MV-4-11 (cell line): ENCODE measurements at places on chromosomes 12 and 14.

GRCh38 chr14:54489318-54489683 is 521 bp upstream of the GMFB start:
- DNase-seq, result no peak

DNA sequence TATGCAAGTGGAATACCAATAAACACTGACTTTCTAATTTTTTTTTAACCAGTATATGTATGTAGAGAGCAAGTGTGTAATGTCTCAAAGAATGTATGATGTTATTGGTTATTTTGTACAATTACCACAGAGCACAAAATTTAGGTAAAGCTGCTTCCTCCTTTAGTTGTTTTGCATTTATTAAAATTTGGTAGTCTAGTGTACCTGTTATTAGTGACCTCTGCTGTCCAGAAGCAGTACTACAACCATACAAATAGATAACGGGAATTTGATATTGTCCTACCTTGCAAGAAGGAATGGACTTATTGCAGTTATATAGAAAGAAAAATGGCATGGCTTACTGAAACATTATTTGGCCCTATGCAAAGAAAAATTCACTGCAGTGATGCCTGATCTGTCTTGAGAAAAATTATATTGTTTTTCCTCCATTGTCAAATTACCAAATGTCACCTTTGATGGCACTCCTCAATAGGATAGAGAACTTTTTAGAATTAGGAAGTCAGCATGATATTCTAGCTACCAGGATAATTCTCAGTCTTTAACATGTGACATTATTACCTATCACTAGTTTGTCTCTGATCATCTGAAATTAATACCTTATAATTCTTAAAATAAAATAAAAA is 153.9 kb upstream of the RMST start:
- peak; percentile 36 for DNase-seq

DNA sequence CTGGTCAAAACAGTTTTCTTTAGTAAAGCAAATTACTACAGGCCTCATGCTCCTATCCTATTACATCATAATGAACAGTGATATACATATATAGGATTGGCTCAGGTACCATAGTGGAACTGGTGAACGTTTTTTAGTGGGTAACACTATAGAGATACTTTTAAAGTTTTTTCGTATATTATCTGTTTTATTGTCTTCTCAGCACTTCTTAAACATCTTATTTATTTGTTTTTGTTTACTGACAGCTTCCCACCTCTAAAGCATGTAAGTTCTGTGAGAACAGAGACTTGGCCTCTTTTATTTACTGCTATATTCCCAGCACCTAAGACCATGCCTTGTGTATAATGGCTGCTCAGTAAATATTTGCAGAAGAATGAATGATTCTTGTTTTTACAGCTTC is 81.1 kb upstream of the PSMA6 start:
- no peak for DNase-seq

GRCh38 chr12:115755725-115756085 is 521.8 kb downstream of the MED13L start:
- no peak for DNase-seq

GRCh38 chr14:70515811-70516210 is 19.0 kb downstream of the ADAM20 start:
- peak; percentile 11 for DNase-seq

- DNase-seq, result no peak
Observed at GRCh38 chr14:104082807-104083206, 2.7 kb upstream of the ASPG start.

GRCh38 chr12:1881301-1881700 is 37.2 kb downstream of the CACNA2D4 start:
- DNase-seq, result no peak

DNA sequence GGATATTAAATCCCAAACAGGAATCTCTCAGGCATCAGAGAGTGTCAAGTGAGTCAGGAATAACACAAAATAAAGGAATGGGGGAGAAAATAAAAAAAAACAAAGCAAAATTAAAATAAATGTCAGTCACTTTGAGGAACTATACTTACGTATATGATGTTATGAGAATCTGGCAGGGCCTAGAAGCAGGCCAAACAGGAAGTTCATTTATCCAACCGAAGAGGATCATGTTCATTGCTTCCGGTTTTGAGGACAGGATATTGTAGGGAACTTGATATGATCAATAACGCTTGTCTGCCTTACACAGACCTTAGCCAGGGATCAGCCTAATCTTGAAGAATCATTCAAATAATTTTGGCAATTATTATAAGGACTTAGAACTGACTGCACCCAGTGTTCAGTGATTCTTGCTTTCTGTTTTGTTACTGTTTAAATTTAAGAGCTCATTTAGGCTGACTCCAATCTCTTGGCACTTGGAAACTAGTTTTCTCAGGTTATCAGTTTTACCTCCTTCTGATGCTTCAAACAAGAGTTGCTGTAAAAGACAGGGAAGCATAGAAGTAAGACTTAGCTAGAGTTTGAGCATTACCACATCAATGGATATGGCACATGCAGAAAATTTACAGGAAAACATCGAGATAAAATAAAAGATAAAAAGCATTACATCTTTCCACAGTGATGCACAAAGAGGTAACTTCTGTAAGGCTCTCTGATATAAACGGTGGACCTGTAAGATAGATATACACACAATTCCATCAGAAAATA is 53.4 kb downstream of the ZFC3H1 start:
- peak; percentile 14 for DNase-seq

- DNase-seq, result no peak
Observed at GRCh38 chr12:62843716-62844115, 91.2 kb downstream of the PPM1H start.

- peak; percentile 61 for DNase-seq
Observed at GRCh38 chr12:45989721-45990467, 480 bp downstream of the SCAF11 start.

- no peak for DNase-seq
Observed at GRCh38 chr12:85253853-85254252, 26.2 kb upstream of the ALX1 start.

GRCh38 chr12:102797528-102797927 is 119.5 kb downstream of the PAH start:
- no peak for DNase-seq

DNA sequence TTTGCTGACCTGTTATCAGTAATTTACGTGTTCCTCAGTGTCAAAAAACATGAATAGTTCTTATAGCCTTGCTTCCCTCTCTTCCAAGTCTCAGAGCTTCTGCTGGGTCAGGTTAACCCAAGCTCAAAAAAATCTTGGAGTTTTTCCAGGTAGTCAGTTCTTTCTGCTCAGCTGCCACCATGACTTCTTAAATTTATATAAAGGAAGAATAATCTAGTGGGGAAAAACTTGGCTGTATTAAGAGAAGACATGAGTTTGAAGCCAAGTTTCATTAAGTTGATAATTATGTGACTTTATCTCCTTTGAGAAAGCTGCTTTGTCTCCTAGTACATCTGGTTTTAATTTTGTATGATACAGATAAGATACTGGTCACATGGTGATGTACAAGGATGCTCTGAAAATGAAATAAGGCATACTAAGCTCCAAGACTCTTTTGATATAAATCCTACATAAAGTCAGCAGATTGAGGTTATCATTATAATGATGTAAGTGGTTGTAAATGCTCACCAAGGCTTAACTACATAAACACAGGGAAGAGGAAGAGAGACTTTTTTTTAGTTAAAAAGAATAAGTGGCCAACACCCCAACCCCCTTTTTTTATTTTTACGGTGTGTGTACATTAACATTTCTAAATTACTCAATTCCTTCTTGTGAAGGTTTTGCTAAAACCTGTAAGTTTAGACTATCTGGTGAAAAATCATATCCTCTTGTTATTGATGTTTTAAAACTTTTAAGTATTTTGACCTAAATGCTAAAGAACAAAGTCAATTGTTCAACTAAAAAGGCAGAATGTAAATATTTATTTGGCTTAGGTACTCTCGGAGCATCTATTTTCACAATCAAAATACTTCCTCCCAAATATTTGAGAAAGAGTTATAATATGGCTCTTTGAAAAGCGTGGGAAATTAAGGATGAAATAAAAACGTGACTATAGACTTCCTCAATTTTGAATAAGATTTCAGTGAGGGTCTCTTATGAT is 84.1 kb upstream of the SLC38A2 start:
- peak; percentile 42 for DNase-seq

GRCh38 chr12:48351022-48351708 is 446 bp upstream of the ZNF641 start:
- DNase-seq, result no peak

GRCh38 chr12:3131129-3131528 is 54.0 kb downstream of the TSPAN9 start:
- DNase-seq, result no peak

DNA sequence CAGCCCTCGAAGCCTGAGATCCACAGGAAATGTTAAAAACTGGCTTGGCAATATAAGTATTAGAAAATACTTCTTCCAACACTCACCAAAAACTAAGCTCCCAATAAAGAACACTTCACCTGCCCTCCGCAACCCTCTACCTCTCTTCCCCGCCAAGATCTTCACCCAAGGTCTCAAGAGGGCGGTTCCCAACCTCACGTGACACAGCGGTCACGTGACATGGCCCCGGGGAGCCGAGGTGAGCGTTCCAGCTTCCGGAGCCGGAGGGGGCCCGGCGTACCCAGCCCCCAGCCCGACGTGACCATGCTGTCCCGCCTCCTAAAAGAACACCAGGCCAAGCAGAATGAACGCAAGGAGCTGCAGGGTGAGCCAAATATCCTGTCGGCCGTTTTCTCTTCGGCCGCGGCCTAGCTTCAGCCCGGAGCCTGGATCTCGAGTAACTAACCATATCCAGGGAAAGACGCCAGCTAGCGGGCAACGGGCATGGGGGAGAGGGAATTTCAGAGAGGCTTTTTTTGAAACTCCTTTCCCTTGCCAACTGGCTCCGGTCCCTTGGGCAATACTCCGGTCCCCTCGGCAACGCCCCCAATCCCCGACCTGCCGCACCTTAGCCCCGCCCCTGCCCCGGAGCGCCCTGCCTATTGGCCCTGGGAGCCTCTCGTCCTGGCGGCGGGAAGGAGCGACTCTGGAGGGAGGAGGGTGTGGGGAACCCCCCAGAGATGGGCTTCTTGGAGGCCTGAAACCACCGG is at the start of gene BLOC1S1:
Gene BLOC1S1 (plus strand): TSS at position 214 of the 749 bp plus-strand sequence. CDS start 6 bp downstream, at position 220.
- DNase-seq, result peak; percentile 87

DNA sequence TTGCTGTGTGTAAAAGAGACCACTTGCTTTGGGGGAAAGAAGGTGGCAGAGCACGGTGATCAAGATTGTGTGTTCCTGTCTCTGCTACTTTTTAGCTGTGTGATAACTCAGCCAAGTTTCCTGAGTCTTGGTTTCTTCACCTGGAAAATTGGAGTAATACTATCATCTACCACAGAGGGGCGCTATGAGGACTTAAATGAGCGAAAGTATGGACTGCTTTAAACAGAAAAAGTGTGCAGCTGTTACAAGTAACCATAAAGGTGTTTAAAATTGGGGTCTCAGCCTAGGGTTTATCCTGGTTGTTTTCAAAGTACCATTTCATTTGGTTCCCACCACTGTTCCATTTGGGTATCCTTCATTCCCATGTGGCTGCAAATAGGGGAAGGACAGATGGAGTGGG is 65.9 kb upstream of the WSCD2 start:
- peak; percentile 2 for DNase-seq

- DNase-seq, result no peak
Observed at GRCh38 chr14:67396381-67396970, 15.5 kb downstream of the PLEK2 start.

DNA sequence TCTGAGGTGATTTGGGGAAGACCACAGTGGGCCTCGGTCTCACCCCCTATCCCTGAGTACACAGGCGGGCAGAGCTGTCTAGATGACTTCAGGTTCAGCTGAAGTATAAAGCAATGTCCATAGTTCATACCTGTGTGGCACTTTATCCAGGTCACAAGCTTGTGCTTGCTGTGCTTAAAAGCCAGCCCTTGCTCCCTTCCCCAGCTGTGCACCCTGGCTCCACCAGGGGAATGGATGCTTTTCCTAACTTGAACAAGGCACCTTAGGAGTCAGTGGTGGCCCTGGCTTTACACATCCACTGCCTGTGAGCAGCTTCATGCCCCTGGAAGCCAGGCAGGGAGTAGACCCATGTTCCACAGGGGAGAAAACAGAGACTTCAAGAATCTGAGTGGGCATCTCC is 5.5 kb downstream of the CARMIL3 start:
- DNase-seq, result no peak

DNA sequence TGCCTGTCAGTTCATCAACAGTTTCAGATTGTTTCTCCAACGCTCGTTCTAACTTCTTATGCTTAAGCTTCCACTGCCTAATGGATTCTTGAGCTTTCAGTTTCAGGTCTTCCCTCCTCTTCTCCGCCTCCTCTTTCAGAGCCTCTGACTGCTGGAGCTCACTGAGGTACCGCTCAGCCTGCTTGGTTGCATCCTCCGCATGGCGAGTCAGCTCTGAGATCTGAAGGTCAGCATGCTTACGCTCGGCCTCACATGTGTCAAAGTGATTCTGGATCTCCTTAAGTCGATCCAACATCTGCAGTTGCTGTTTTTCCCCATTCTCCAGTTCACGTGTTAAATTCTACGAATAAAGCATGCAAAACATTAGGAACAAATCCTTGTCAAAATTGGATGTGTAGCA is 148.8 kb downstream of the CEP128 start:
- DNase-seq, result no peak

GRCh38 chr12:100801320-100801719 is 6.7 kb downstream of the ANO4 start:
- DNase-seq, result no peak

DNA sequence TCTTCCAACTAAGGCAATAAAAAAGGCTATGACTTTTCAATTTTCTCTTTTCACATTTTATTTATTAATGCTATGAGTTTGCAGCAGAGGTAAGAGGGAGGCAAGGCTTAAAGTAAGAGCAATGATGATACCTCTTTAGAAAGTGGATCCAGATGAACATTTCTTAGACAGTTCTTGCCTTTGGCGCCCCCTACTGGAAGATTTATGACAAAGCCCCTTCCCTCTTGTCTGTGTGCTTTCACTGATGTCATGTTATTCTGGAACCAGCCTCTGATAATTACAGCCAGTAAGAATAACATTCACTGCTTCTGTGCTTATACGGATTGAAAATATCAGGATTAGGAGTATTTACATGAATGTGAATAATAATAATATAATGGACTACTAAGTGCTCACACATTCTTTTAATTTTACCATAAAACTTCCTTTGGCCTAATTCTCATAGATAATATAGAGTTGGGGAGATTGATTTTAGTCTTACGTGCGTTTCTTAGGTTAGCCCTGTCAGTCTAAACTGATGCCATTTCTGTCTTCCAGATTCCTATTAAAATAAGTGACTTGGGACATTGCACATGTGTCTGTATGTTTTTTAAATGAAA is 1929.9 kb upstream of the SEL1L start:
- DNase-seq, result peak; percentile 64

GRCh38 chr12:62792236-62792870 is 142.6 kb downstream of the PPM1H start:
- no peak for DNase-seq

- no peak for DNase-seq
Observed at GRCh38 chr14:76775695-76776427, 14.6 kb downstream of the VASH1 start.

DNA sequence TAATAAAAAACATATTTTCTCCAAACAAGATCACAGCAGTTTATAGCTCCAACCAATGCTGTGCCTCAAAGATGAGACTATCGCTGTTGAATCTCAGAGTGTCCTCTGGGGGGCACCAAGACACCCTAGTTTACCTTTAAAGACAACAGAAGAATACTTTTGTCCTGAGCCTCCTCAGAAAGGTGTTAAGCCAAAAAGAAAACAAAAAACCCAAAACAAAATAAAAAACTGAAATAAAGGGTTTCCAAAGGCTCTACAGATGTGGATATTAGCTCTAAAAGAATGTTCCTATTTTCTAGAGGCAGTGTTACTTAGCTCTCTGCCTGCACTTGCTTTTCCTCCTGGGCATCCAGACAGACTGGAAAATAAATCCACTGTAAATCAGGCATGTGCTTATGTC is 86.9 kb upstream of the TTC7B start:
- peak; percentile 48 for DNase-seq

GRCh38 chr14:94022532-94023411 is 3.4 kb upstream of the OTUB2 start:
- peak; percentile 14 for DNase-seq
